ENCODE measurements at places on chromosomes 13 and 19. TPM values are rescaled to one million over a fixed set of nuclear protein-coding genes. Genes with fewer than 3 reads are reported as not detected.

TNFRSF19 gene
- 2.4 TPM for total RNA-seq

TMEM143 gene
- total RNA-seq, result 4.3 TPM

KLK6 gene
- 1.1 TPM for total RNA-seq

VSTM1 gene
- total RNA-seq, result not detected

TICAM1 gene
- total RNA-seq, result 10.9 TPM

KLK14 gene
- 0.68 TPM for total RNA-seq

CCNE1 gene
- 25.1 TPM for total RNA-seq

ZNF805 gene
- 2.6 TPM for total RNA-seq

JSRP1 gene
- 0.49 TPM for total RNA-seq

C19orf67 gene
- total RNA-seq, result not detected

CABP5 gene
- not detected for total RNA-seq

MISP3 gene
- total RNA-seq, result 3.9 TPM

CEACAM16 gene
- 0.19 TPM for total RNA-seq

All from A549 treated with ZK216348 at 1 μM for 4 hours (cell line).